Muscle of arm (tissue), 14 donors: ENCODE measurements at places on chromosomes 2 and 18.
A peak's percentile ranks its signal among the peaks of the same experiment; 100 is the strongest.

DNA sequence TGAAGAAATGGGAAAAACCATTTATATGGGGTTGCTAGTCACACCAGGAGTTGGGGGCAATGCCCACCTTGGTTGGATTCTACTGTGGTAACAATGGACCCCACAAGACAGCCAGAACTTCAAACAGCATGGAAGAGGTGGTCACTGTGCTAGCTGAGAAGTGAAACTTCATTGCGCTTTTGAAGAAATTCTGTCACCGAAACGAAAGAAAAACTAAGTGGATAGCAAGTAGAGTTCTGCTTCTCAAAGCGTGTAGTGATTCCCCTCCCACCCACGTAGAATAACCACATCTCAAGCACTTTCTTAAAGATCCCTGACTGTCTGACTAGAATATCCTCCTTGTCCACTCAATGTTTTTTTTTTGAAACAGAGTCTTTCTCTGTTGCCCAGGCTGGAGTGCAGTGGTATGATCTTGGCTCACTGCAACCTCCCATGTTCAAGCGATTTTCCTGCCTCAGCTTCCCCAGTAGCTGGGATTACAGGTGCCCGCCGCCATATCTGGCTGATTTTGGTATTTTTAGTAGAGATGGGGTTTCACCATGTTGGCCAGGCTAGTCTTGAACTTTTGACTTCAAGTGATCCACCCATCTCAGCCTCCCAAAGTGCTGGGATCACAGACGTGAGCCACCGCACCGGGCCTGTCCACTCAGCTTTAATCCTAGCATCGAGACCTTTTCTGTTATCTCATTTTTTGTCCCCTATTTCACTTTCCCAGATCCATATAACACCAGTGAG lies 30.1 kb upstream of the CCL20 start:
- DNase-seq = no peak

DNA sequence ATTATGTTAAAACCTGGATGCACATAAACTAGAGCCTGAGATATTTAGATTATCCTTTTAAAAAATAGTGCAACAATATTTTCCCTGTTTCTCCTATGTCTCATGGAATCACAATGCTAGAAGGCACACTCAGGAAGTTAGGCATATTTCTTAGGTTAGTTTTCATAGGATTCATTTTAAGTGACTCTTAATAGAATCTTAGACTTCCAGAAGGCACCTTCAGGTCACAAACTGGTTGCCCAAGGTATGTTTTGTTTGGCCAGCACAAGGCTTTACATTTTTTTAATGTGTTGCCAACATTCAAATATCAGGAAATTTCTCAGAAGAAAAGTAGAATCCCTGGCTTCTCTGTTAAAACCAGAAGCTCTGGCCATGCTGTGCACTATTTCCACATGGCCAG lies 129.3 kb downstream of the LNPK start:
- no peak for DNase-seq

DNA sequence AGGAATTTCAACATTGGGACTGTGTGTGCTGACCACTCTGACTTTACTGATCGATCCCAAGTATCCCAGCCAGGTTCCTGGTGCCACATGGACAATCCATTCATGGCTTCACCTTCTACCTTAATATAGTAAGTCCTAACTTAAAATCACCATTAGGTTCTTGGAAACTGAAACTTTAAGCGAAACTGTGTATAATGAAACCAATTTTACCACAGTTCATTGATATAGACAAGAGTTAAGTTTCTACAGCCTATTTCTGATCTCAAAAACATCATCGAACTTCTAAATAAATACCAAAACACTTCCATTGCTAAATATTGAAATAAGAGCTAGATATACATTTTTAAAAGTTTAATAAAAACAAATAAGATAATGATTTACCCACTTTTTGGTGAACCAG lies 4.4 kb upstream of the EXOC6B start:
- no peak for DNase-seq

DNA sequence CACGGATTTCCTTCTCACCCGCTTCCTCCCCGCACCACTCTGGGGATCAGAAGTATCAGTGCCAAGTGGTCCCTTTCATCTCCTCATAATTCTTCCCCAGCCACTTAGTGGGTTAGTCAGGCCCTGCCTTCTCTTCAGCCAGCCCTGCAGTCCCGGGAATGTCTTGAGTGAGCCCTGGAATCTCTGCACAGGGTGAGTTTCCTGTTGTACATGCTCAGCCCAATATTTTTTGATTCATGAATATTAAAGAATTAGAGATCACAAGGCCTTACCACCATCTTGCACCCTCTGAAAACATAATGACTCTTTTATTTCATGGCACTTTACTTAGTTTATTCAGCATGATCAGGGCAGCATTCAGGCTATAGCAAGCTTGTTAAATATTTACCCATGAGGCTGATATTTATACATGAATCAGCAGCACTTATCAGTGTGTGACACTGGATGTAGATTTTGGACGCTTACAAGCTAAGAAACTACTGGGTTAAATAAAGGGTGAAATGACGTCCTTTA lies 159.4 kb upstream of the FOSL2 start:
- DNase-seq = no peak

DNA sequence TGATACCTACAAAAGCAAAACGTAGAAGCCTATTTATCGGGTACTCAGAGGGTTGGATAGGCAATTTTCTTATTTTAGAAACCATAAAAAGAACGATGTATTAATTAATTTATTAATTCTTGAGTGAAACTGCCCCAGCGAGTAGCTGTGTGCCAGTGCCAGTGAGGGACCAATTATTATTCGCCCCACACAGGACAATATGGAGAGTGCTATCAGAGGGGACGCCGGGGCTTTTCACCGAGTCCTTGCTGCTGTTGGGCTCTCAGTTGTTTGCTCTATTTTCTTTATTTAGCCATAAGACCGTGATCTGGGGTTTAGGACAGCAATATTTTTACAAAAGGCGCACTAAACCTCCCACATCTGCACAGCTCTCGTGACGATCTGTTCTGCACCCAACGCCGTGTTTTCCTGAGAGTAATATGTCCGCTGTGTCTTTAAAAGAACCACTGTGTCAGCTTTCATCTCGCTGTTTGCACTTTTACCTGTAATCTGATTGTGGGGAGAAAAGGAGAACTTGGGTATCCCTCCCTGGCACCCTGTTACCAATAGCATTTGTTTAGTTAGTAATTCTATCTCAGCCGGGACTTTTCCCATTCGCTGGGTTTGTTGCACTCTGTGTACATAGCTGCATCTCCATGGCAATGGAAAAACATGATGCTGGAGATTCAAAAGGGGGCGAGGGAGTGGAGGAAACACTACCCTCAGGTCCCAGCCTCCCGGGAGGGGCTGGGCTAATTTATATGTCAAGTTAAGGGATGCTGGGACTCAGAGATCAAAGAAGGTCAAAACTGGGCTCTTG lies 30.1 kb upstream of the ZNF516 start:
- peak; percentile 89 for DNase-seq

GRCh38 chr2:142621287-142621686 lies 256.2 kb upstream of the KYNU start:
- DNase-seq = no peak

- no peak for DNase-seq
These were observed 113.2 kb downstream of the ARHGEF4 start for GRCh38 chr2:130949954-130950353.

- no peak for DNase-seq
These were observed 2.1 kb upstream of the SMCHD1 start for GRCh38 chr18:2653467-2653866.

DNA sequence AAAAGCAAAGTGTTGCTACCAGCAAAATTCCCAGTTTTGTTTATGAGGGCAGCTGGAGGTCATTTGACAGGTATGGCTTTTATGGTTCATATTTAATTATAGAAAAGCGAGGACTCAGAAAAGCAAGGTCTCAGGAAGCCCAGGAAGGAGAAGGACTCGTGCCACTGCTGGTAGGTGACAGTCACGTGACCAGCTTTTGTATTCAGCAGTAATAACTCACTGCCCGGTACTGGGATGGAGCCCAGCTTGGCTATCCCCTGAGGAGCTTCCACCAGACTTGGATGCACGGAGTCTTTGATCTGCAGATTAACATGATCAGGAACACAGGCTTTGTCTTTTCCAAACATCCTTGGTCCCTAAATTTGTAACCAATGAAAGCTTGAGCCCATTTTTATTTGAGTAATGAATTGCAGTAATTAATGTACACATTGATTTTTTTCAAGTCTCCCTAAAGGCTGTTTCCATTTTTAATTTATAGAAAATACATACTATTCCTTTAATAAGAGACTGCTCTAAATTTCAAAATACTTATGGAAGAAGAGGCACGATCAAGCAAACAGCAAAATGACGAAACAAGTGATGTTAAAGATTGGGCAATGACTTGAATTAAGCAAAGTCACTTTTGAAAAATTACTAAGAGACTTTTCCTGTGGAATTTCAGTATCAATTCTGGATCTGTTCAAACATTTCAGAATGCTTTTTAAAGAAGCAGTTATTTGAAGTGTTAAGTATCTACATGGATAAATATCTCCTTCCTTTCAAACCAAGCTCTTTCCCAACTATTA lies 251.7 kb upstream of the HNRNPA3 start:
- no peak for DNase-seq

- DNase-seq = no peak
These were observed 156.4 kb downstream of the TMEM18 start for GRCh38 chr2:520663-521340.

GRCh38 chr2:184558713-184559464 lies 39.4 kb upstream of the ZNF804A start:
- DNase-seq = no peak
